ACHN (cell line): ENCODE measurements at places on chromosomes 16 and 17.
A peak's percentile ranks its signal among the peaks of the same experiment; 100 is the strongest.

GRCh38 chr17:43554857-43555256 lies 8.7 kb upstream of the ETV4 start:
- DNase-seq: no peak

GRCh38 chr17:29645515-29646051 lies 22.9 kb upstream of the CORO6 start:
- DNase-seq: no peak

DNA sequence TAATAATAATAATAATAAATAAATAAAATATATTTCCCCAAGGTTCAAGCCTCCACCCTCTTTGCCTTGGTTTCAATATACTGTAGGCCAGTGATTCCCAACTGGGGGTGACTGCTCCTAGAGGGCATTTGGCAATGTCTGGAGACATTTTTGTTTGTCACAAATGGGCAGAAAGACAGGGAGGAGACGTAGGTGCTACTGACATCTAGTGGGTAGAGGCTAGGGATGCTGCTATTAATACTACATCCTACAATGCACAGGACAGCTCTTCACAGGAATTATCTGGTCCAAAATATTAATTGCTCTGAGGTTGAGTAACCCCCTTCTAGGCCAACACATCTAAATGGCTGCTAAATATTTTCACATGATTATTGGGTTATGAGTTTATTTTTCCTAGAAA lies 12.8 kb upstream of the PRR14 start:
- peak; percentile 75 for DNase-seq

DNA sequence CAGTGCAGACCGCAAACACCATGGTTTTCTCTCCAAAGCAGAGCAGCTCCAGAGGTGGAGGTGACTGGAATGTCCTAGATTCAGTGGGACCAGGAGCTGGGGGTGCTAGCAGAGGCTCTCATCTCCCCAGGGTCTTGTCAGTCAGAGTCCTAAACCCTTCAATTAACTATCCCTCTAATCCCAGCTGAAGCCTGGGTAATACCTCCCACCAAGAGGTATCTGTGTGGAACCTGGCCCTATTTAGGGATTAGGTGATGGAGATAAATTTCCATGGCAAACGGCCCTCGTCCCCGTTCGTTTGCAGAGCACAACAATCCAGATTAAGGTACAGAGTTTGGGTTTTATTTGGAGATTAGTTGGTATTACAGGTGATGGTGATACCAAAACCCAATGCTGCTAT lies 1.8 kb downstream of the SEBOX start:
- DNase-seq: no peak

GRCh38 chr16:976389-976931 lies 5.1 kb upstream of the SOX8 start:
- DNase-seq: no peak

DNA sequence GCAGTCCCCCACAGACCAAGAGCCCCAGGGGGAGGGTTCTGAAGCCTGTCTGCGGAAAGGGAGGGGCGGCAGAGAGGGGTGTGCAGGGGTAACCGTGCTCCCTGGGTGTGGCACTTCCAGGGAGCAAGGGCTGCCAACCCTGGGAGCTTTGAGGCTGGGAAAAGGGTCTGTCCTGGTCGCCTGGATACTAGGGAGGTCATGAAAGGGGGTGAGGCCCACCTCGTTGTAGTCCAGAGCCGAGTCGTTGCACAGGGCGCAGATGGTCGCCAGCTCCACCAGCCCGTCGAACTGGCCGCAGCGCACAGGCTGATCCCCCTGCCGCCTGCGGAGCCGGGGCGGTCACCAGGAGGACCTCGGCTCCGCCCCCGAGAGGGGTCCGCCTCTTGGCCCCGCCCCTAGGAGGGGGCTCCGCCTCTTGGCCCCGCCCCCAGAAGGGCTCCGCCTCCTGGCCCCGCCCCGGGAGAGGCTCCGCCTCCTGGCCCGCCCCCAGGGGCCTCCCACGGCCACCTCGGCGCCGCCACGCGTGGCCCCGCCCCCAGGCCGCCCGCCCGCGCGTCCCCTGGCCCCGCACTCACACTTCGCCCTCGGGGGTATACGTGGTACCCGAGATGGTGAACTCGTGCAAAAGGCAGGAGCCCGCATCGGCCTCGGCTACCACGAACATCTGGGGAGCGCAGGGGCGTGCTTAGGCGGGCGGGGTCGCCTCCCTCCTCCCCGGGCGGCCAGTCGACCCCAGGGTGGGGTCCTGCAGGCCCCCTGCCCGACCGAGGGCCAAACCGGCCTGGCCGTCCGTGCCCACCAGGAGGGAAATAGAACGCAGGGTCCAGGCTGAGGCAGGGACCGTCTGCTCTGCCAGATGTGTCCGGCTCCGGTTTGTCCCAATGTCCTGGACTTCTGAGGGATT lies 19.5 kb downstream of the ATP2A3 start:
- peak; percentile 80 for DNase-seq

DNA sequence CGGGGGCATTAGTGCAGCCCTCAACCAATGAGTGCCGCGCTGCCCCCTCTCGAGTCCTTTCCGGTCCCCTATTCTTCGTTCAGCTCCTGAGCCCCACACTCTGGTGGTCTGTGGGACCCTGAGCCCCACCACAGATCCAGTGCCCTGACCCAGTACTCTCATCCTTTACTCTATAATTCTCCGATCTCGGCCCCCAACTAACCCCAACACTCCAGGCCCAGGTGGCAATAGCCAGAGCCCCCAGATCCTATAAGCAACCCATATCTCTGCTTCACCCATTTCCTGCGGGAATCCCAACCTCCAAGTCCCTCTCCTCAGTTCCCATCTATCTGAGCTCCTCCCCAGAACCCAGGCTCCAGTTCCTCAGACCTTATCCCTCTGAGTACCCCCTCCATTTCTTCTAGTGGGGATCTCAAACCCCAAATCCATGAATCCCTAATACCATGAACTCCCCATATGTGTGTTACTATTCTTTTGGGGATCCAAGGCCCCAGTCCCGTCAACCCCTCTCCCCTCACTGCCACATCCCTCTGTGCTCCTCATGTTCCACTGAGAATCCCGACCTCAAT lies 1.0 kb upstream of the TBC1D10B start:
- DNase-seq: no peak

GRCh38 chr17:79504181-79504605 lies 106.7 kb downstream of the RBFOX3 start:
- DNase-seq: no peak

GRCh38 chr17:55451203-55451641 lies 29.6 kb upstream of the MMD start:
- no peak for DNase-seq

DNA sequence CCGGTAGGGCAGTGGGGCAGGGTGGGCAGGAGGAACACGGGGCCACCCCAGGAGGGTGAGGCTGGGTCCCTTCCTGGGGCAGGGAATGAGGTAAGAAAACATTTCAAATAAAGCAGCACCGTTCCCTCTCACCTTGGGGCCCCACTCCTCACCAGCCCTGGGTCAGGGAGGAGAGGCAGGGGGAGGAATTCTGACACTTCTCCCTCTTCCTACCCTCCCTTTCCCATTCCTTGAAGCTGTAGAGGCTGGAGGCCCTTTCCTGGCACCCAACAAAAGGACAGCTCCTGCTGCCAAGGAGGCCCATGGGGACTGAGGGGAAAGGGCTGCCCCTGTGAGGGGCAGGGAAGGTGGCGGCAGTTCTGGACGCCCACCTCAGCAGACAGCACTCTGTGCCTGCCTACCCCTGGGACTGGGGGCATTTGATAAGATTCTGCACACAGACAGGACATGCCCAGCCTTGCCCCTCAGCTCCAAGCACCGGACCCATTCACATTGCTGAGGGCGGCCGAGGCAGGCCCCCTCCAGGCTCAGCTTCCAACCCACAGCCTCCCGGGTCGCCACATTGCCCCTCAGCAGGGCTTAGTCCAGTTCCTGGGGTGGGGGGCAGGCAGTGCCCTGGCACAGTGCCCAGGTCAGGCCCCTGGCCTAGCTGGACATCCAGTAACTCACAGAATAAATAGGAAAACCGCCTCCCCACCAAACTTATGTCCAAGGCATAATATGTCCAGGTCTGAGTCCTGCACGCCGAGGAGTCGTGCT lies 6.2 kb downstream of the ATXN7L3 start:
- DNase-seq: no peak

- DNase-seq: no peak
These were observed 146.3 kb upstream of the NOL11 start for GRCh38 chr17:67571478-67571877.

- no peak for DNase-seq
These were observed 1.1 kb upstream of the CRHR1 start for GRCh38 chr17:45782889-45783592.

DNA sequence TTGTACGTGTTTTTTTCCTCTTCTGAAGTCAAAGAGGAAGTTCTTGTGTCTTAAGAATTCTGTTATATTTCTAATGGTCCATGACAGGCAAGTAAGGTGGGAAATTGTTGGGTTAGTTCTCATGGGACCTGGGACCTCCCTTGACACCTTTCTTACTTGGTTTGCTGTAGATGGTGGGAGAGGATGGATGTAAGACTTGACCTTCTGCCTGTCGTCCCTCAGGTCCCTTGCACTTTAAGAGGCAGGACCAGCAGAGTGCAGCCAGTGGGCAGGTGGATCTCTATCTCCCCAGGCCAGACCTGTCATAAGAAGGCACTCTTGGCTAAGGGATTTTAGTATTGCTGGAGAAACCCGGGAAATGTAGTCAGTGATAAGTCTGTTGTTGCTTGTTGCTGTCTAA lies 12.1 kb downstream of the HAPSTR1 start:
- DNase-seq: no peak

DNA sequence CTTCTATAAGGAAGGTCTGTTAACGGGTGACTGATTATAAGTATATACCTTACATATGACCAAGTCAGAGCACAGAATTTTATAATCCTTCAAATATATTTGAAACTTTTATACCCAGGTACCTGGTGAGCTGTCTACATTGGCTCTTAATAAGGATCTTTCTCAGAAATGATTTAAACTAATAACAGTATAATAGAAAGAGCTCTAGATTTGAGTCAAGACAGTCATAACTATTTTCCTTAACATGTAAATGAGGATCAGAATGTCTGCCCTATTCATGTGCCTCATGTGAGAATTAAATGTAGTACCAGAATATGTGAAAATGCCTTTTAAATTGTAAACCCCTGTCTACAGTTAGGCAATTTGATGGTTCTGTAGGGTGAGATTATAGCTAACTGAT lies 14.5 kb downstream of the CBFB start:
- DNase-seq: no peak

GRCh38 chr16:88376835-88377726 lies 5.7 kb upstream of the ZNF469 start:
- no peak for DNase-seq

DNA sequence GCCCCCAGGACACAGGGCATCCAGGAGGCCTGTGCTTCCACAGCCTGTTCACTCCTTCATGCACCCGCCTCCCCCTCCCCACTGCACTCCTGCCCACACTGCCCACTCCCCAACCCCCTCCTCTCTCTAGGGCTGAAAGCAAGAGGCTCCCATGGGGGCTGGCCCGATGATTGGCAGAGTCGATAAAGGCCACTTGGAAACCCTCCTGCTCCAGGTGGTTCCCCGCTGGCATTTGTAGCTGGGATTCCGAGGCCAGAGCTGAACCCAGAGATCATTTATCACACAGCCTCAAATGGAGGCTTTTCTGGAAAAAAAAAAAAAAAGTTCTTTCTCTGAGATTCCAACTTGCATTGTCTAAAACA lies 74.1 kb downstream of the SREBF1 start:
- no peak for DNase-seq

- no peak for DNase-seq
These were observed 18.0 kb upstream of the HSBP1 start for GRCh38 chr16:83789642-83790401.

GRCh38 chr17:79029327-79030009 lies 5.5 kb downstream of the C1QTNF1 start:
- DNase-seq: no peak

- no peak for DNase-seq
These were observed 13.6 kb upstream of the BCAS3 start for GRCh38 chr17:60664022-60664421.

GRCh38 chr17:36182176-36183000 lies 6.0 kb upstream of the TBC1D3B start:
- DNase-seq: no peak

DNA sequence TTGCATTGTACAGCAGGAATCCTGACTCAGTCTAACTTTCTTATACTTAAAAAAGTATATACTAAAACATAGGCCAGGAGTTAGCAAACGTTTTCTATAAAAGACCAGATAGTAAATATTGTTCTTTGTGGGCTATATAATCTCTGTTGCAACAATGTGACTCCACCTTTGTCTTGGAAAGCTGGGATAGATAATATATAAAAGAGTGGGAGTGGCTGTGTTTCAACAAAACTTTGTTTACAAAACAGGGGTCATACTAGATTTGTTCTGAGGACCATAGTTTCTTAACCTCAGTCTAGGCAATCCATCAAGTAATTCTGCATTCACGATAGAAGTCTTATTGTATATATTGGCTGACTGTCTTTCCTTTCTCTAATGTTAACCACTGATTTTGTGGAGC lies 9.0 kb upstream of the TBC1D3B start:
- DNase-seq: no peak

GRCh38 chr16:81035975-81036750 lies 521 bp downstream of the ATMIN start:
- peak; percentile 40 for DNase-seq

DNA sequence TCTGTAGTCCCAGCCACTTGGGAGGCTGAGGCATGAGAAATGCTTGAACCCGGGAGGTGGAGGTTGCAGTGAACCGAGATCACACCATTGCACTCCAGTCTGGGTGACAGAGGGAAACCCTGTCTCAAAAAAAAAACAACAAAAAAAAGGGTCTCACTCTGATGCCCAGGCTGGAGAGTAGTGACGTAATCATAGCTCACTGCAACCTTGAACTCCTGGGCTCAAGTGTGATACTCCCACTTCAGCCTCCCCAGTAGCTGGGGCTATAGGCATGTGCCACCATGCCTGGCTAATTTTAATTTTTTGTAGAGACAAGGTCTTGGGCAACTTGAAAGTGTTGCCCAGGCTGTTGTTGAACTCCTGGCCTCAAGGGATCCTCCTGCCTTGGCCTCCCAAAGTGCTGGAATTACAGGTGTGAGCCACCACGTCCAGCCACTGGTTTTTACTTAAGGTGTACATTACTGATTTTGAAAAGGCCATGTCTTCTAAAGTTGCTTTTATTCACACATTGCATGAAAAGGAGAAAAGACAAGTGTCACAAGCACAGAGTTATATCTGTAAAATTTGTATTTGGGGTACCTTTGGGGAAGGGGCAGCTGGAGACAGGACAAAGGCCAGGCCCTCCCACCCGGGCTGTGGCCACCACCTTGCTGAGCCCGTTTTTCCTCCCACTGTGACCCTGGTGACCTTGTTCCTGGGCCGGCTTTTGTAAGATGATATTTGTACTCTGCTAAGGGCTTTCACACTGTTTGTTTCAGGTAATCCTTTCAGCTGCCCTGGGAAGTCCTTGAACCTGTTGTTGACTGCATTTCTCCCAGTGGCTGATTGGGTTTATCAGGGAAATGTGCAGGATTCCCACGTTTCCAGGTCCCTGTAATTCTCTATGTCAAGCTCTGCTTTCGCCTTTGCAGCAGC lies 11.5 kb downstream of the GPT2 start:
- DNase-seq: no peak
